ENCODE measurements at places on chromosomes 12 and 14. TPM values are rescaled to one million over a fixed set of nuclear protein-coding genes. Genes with fewer than 3 reads are reported as not detected.

DNA sequence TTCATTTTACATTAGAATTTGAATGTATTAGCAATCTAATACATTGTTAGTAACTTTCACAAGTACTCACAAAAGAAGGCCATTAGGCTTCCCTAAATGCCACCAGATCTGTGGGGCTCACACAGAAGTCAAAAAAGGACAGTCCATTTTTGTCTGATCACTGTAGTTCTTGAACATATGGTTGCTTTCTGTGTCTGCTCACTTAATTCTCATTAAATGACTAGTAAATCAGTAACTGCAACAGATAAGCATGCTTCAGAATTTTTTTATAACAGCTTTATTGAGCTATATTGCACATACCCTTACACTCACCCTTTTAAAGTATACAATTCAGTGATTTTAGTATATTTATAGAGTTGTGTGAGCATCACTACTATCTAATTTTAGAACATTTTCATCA, 71.4 kb downstream of the DENND5B start:
- H3K4me3 ChIP-seq, result no peak overlapping the region
- H3K36me3 ChIP-seq, result no peaks in the 10 kb centered on the region
- no peaks in the 10 kb centered on the region for H3K27me3 ChIP-seq
- no peak for DNase-seq
- H3K4me1 ChIP-seq, result peaks cover 2% of the 10 kb centered on the region

Gene IL26
- not detected for total RNA-seq

GRCh38 chr12:93300611-93301021, 77.1 kb upstream of the NUDT4 start:
- H3K27me3 ChIP-seq, result no peaks in the 10 kb centered on the region
- no peaks in the 10 kb centered on the region for H3K36me3 ChIP-seq
- no peak overlapping the region for H3K27ac ChIP-seq
- no peak for DNase-seq
- H3K4me1 ChIP-seq, result no peaks in the 10 kb centered on the region

Gene SLCO1C1
- 5.1 TPM for total RNA-seq
